Stimulated activated CD4-positive, alpha-beta T cell treated with anti-CD3 and anti-CD28 coated beads, Interleukin-1b, Interleukin-23, amount 100 ng/mL, for 1 hour (primary cell): ENCODE measurements at places on chromosomes 1 and 21.

DNA sequence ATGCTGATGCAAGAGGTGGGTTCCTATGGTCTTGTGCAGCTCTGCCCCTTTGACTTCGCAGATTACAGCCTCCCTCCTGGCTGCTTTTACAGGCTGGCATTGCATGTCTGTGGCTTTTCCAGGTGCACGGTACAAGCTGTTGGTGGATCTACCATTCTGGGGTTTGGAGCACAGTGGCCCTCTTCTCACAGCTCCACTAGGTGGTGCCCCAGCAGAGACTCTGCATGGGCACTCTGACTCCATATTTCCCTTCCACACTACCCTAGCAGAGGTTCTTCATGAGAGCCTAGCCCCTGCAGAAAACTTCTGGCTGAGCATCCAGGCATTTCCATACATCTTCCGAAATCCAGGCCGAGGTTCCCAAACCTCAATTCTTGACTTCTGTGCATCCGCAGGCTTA is 989.0 kb downstream of the PLA2G4A start:
- no peak for DNase-seq

GRCh38 chr1:108533351-108534083 is 26.4 kb upstream of the EEIG2 start:
- DNase-seq, result no peak

- no peak for DNase-seq
Observed at GRCh38 chr1:47915677-47916353, 81.4 kb downstream of the TRABD2B start.

DNA sequence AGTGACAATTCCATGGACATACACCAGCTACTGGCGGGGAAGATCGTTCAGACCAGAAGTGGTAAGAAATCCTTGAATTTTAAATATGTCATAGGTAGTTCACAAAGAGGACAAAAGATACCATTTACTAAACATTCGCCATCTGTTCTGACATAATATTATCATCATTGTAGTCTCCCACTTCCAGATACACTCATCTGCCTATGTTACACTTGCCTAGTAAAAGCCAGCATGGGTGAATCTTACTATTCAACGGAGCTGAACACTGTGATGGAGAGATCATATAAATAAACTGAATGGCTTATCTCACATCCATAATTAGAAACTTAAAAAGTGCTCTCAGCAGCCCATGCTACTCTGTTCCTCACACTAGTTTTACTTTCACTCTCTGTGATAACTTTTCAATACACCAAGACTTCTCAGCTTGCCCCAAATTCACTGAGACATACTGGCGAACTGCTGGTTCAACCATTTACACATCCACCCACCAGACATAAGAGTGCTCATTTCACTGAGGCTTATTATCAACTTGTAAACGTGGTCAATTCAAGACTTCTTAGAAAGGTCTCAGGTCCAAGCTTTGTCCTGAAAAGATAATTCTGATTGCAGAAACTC is 463 bp upstream of the PRRC2C start:
- DNase-seq, result no peak
